Activated CD4-positive, alpha-beta memory T cell treated with anti-CD3 and anti-CD28 coated beads for 36 hours (primary cell): ENCODE measurements at places on chromosomes 2 and 18. TPM values are rescaled to one million over a fixed set of nuclear protein-coding genes. Genes with fewer than 3 reads are reported as not detected.

DNA sequence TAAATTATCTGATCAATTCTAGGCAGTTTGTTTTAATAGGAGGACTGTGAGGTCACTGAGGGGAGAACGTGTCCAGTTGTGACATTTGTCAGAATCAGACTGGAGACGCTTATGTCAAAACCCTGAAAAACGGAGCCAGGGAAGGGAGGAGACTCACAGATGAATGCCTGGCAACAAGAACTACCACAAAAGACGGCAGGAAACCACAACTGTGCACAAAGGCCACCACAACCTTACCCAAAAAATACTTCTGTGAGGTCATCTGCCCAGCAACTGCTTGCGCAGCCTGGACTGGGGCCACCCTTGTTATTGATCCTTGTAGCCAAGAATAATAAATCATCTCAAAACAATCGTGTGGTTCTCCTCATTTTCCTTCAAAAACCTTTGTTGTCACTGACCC, 173.0 kb upstream of the ALKAL2 start:
- DNase-seq = peak; percentile 65

- no peak for DNase-seq
Measured at GRCh38 chr2:42951263-42951938, 159.0 kb upstream of the HAAO start.

DNA sequence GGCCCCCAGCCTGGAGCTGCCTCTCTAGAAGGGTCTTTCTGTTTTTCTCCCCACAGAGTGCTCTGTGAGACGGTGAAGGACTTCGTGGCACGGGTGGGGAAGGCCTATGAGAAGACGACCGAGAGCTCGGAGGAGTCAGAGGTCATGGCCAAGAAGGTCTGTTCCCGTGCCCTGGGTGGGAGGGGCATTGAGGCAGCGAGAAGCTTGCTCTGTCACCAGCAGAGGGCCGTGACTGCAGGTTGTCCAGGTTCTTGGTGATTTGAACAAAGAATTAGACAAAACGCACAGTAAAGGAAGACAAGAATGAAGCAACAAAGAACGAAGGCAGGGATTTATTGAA, 93.9 kb downstream of the DGKD start:
- no peak for DNase-seq

DNA sequence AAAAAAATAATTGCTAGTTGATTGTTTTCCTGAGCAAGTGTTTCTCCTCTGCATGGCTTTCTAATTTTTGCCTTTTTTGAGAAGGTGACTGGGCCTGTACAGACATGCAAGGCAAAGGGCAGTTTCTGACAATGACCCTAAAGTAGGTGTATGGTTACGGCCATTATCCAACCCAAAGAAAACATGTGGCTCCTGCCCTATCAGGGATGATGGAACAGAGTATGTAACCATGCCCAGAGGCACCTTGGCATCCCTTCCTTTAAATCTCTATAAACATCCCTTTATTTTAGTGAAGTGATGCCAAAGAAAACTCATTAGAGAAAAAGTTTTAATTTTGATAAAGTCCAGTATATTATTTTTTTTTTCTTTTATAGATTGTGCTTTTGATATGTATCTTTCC, 217.5 kb downstream of the LPIN1 start:
- DNase-seq = no peak

Gene CDK15
- not detected for total RNA-seq

DNA sequence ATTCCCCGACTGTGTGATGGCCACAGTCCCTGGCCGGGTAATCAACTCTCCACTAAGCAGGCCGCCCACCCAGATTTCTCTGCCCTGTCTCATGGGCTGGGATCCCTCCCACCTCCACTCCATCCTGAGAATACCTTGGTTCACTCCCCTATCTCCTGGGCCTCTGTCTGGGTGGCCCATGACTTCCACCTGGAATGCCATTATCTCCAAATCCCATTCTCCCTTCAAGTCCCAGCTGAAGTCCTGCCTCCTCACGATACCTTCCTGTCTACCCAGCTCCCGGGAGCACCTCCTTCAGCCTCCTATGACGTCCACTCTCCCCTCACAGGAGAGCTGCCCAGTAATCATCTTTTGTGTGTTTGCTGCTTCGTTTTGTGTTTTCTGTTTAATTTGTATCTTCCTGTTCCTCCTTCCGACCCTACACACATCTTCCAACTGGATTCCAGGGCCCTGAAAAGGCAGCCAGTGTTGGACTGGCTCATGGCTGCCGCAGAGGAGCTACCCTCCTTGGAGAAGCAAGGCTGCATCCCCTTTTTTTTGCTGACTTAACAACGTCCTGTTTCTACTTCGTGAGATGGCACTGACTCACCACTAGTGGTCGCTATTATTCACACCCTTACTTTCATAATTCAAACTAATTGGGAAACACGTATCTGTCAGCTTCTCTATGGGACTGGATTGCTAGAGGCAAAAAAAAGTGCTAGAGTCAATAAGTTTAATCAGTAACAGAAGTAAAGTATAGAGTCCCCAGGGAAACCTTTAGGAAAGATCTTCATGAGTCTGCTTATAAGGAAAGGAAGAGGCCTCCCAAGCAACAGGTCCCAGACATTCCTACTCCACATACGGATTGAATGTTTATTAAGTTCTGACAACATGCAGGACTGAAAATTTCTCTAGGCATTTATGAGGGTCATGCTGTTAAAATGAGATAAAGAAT, 171.9 kb upstream of the GATA6 start:
- DNase-seq = no peak
